AG04449 (cell line): ENCODE measurements at places on chromosomes 11 and 22.

GRCh38 chr11:122808478-122808869 is 29.8 kb upstream of the CRTAM start:
- no peak for DNase-seq

GRCh38 chr11:16843294-16843693 is 104.8 kb downstream of the C11orf58 start:
- DNase-seq, result no peak

- DNase-seq, result no peak
Observed at GRCh38 chr11:73091521-73092305, 50.4 kb downstream of the FCHSD2 start.

- no peak for DNase-seq
Observed at GRCh38 chr22:19658057-19658966, 56.0 kb upstream of the SEPTIN5 start.

GRCh38 chr22:27134315-27134701 is 476.9 kb downstream of the MIAT start:
- peak; percentile 63 for DNase-seq

DNA sequence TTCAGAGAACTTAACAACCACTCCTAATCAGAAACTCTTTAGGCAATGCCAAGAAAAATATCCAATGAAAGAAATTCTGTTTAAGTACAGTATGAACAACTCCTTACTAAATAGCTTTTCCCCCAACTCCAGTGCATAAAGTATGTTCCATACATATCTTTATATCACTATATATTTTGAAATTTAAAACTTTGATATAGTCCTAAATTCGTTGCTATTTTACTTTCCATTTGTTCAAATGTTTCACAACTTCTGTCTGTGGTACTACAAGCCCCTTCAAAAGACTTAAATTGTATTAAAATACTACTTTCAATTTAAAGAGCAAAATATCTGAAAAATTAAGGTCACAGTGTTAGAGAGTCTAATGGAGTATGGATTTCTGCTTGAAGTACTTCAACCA is 52.6 kb downstream of the STK33 start:
- no peak for DNase-seq

DNA sequence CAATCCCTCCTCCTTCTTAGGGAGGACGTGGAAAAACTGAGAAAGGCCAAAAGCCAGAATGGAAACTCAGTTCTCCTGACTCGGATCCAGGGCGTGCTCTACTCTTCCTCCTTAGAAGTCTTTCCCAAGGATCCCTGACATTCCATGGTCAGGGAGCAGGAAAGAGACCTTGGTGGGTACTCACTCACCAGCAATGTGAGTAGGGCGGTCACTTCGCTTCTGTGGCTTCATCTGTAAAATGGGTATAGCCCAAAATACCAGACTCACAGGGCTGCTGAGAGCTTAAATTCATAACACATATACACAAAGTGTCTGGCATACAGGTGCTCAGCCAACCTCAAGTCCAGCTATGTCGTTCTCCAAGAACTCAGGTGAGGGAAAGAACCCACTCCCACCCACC is 629 bp upstream of the KCTD17 start:
- DNase-seq, result no peak

GRCh38 chr11:87536016-87536415 is 498.3 kb downstream of the TMEM135 start:
- DNase-seq, result no peak

DNA sequence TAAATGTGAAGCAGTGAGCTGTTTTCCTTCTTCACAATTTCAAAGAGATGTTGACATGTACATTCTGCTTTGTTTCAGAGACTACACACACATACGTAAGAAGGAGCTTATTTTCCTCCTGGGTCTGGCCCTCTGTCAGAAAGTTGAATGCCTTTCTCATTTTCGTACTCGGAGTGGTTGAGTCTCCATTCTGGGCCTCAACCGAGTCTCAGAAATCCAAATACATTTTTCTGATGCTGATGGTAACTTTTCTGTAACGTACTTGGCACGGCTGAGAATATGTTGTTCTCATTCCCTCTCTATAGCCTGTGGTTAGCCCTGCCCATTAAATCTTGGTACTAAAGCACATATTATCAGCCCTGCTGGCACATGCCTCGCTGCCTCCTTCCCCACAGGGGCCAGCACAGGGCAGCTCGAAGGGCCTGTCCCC is 25.3 kb downstream of the PARVA start:
- DNase-seq, result no peak

GRCh38 chr11:34528072-34528471 is 14.5 kb upstream of the ELF5 start:
- no peak for DNase-seq

DNA sequence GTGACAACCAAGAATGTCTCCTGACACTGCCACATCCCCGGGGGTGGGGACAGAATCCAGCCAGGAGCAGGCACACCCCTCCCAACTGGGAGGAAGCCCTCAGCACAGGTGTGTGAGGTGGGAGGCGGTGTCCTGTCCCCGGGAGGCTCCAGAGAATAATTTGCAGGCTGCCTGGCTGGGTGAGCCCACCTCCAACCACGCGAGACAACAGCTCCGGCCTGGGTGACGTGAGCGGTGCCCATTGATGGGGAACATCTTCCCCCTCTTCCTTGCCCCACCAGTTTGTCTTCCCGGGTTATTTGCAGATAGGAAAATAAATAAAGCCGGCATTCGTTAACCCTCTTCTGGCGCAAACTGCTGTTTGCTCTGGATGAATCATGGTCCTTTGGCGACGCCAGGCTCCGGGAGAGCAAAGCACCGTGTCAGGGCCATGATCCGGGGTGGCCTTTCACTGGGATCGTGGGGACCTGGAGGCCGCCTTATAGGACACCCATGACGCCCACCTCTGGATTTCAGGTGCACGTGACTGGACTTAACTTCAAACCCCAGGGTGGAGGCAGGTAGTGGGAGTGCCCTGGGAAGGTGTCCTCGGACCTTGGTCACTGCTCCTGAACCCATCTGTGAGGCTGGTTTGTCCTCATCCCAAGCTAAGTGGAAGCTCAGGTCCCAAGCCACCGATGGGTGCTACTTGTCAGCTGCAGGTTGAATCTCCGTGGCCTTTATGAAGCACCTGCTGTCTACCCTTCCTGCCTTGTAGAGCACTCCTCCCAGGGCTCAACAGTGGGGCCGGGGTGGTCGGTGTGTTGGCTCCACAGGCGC is 13.9 kb downstream of the CCND1 start:
- DNase-seq, result no peak

DNA sequence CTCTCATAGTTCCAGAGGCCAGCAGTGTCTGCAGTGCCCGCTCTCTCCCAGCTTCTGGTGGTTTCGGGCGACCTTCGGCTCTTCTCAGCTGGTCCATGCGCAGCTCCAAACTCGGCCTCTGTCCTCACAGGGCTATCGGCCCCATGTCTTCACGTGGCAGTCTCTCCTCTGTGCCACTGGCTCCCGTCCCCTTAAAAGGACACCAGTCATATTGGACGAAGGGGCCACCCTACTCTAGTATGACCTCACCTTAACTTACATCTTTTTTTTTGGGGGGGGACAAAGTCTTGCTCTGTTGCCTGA is 13.8 kb downstream of the LTO1 start:
- DNase-seq, result no peak

DNA sequence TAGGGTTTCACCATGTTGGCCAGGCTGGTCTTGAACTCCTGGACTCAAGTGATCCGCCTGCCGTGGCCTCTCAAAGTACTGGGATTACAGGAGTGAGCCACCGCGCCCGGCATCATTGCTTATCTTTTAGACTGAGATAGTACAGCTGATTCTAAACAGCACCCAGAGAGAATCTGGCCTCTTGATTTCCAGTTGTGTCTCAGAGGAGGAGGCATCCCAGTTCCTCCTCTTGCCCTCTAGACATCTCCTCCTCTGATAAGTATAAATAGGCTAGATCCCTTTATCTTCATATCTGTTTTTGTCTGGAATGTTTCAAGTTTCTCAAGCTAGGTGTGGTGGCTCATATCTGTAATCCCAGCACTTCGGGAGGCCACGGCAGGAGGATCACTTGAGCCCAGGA is 7.0 kb downstream of the MARK2 start:
- DNase-seq, result no peak

- no peak for DNase-seq
Observed at GRCh38 chr11:86035164-86035563, 33.7 kb downstream of the PICALM start.

DNA sequence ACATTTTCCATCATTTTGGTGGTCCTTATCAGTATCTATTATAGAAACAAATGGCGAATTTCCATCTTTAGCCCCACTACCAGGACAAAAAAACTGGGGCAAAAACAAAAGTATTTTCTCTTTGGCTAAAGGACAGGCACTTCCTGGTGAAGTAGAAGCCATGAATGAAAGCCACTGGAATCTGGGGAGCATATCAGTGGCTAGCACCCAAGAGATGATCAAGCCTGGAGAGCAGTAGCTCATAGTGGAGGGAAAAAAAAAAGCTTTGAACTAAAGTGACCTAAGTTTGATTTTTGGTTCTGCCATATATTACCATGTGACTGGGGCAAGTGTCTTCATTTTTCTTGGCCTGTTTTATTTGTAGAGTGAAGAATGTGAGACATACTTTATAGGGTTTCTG is 272.3 kb downstream of the GUCY1A2 start:
- DNase-seq, result no peak

DNA sequence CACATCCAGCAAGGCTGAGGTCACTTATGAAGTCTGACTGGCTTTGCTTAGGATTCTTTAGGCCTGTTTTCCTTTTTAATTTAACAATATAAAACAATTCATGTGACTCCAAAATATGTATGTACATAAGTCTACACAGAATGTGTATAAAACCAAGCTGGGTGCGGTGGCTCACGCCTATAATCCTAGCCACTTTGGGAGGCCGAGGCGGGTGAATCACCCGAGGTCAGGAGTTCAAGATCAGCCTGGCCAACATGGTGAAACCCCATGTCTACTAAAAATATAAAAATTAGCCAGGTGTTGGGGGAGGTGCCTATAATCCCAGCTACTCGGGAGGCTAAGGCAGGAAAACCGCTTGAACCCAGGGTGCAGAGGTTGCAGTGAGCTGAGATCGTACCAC is 83.1 kb downstream of the SHANK2 start:
- DNase-seq, result no peak

GRCh38 chr11:3796801-3797328 is 489 bp downstream of the NUP98 start:
- no peak for DNase-seq

GRCh38 chr11:73360743-73361369 is 15.3 kb upstream of the RELT start:
- DNase-seq, result no peak

- DNase-seq, result no peak
Observed at GRCh38 chr22:23053051-23053707, 17.1 kb upstream of the GNAZ start.

DNA sequence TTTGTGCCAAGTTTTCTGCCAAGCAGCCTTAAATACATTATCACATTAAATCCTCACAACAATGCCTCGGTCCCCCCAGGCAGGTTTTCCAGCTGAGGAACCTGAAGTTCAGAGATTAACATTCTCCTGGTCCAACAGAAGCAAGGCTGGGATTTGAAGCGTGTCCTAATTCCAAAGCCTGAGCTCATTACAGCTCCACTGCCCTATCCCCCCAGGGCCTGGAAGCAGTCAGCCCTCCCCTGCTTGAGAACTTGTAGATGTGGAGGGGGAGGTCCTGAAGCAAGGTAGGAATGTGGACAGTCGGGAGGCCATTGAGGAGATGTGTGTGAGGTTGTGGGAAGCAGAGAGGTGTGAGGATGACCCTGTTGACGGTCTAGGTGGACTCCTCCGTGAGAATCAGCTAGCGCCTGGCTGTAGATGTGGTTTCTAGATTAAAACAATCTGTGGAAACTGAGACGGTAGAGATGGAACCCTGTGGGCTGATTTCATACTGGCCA is 8.1 kb downstream of the GRAMD1B start:
- no peak for DNase-seq

DNA sequence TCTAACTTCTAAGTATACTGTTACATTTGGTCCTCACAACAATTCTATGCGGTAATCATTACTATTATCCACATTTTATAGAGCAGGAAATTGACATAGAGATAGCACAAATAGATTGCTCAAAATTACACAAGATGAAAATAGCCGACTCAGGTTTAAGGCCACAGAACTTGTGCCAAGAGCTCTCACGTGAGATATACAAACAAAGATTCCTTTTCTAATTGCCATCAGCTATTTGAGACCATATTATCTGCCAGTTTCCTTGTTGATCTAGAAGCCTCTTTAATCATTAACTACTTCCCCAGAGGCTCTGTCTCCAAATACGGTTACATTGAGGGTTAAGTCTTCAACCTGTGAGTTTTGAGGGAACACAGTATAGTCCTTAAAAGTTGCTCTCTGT is 61.0 kb upstream of the GLYATL1B start:
- DNase-seq, result no peak

DNA sequence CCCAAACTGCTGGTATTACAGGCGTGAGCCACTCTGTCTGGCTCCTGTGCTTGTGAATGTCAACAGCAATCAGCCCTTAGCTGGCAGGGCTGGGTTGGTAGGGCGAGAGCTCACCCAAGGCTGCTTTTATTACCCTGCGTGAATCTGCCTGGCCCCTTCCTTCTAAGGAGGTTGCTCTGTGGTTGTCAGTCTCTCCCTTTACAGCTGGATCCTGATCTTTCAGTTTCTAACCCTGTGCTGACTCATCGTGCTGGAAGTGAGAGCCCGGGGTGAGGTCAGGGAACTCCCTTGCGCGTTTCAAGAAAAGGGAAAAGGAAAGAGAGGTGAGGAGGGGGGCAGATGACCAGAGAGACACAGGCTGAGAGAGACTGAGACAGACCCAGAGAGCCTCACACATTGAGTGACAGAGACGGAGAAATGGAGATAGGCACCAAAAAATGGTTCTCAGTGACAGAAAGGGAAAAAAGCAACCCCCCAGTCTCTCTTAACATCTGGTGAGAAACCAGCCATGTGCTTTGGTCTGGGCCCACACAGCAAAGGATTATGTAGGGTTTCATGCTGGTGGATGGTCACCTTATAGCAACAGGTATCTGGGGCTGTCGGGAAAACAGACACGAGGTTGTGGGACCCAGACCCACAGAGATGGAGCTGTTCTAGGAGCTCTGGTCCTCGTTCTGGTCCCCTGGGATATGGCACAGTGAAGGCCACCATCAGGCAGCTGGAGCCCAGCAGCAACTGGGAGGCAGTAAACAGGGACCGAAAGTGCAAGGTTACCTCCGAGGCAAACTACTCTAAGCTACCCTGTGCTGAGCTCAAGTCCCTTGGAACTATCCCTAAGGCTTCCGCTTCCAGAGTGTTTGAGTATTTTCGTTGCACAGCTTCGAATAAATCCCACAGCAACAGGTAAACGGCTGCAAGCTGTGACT is 2.5 kb downstream of the TCN2 start:
- peak; percentile 28 for DNase-seq
